ENCODE measurements at places on chromosomes 5 and 9.

GRCh38 chr5:141512390-141512910, 23.6 kb downstream of the PCDHGC5 start:
- DNase-seq, result peak; percentile 68

DNA sequence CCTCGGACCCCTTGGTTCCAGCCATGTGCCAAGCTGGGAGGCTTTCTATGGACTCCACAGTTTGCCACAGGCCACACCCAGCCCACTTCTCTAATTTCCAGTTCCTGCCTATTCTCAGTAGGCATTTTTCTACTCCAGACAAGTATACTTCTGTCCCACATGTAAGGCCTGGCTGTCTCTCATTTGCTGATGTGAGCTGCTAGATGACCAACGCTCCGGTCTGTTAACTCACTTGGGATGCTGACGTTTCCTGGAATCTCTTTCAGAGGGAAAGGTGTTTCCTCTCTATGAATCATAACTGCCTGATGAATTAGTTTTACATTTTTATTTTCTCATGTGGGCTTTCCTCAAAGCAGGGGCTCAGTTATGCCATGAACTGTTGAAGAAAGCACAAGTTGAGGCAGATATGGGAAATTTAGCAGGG, 36.3 kb downstream of the ERGIC1 start:
- DNase-seq, result no peak

GRCh38 chr5:79236970-79237739, 1.2 kb downstream of the JMY start:
- peak; percentile 27 for DNase-seq

DNA sequence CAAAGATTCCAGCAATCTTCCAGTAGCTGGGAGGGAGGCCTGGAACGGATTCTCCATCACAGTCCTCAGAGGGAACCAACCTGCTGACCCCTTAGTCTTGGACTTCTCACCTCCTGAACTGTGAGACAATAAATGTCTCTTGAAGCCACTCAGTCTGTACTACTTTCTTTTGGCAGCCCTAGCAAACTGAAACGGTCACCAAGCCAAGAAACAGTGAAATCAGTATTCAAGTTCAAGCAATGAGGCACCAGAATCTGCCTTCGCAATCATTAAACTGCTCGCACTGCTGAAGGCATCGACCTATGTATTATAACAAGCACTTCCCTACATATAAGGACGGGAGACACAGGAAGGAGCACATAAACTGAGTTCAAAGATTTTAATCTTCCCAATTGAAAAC, 120.6 kb upstream of the PUM3 start:
- no peak for DNase-seq

DNA sequence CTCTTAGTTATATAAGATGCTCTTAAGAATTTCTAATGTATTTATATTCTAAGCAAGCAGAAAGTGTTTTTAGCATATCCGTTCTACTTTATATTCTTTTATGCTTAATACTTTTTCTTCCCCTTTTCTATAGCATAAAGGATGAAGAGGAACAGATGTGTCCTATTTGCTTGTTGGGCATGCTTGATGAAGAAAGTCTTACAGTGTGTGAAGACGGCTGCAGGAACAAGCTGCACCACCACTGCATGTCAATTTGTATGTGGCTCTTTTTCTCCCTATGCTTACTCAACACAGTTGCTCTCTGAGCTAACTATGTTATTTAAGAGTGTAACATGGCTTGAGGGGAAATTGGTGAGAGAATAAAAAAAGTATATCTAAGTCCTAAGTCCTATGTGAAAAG, 37.6 kb upstream of the SETD9 start:
- DNase-seq, result no peak

Measured in NCI-H2081 (cell line).